ENCODE measurements at places on chromosomes 13 and 19. TPM values are rescaled to one million over a fixed set of nuclear protein-coding genes. Genes with fewer than 3 reads are reported as not detected.

PRR22 gene
- not detected for total RNA-seq

CDC34 gene
- 83.1 TPM for total RNA-seq

MCEMP1 gene
- 0.96 TPM for total RNA-seq

PSG1 gene
- total RNA-seq = 0.12 TPM

IRGC gene
- total RNA-seq = not detected

SPACA6 gene
- total RNA-seq = 13.5 TPM

LHFPL6 gene
- 40.2 TPM for total RNA-seq

GAS6 gene
- 178 TPM for total RNA-seq

SIAH3 gene
- not detected for total RNA-seq

DNA sequence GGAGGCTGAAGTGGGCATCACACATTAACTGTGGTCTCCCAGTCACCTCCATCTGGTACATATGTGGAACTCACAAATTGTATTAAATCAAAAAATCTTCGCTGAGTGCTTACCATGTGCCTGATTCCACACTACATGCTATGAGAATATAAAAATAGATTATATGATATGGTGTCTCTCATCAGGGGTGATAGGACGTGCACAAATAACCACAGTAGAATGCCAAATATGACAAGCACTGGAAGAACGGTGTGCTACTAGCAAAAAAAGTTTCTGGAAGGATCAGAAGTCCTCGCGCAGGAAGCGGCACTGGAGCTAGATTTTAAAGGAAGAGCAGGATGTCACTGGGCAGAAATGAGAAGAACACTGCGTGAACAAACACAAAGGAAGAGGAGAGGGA, 62.3 kb downstream of the TBC1D4 start:
- no peak for ATAC-seq

DNA sequence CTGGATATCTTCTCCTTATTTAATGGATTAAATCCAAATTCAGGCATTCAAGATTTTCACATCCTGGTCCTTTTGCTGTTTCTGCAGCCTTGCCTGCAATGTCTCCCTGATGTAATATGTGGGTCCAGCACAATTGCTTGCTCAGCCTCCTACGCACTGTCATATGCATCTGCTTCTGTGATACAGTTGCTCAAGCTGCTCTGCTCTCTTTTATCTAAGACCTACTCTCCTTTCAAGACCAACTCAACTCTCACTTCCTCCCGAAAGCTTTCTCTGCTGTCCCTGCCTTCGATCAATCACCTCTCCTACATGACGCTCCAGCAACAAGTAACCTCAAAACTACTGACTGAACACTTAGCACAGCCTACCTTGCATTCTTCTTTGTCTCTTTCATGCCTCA, 138.2 kb downstream of the DCLK1 start:
- no peak for ATAC-seq

DNA sequence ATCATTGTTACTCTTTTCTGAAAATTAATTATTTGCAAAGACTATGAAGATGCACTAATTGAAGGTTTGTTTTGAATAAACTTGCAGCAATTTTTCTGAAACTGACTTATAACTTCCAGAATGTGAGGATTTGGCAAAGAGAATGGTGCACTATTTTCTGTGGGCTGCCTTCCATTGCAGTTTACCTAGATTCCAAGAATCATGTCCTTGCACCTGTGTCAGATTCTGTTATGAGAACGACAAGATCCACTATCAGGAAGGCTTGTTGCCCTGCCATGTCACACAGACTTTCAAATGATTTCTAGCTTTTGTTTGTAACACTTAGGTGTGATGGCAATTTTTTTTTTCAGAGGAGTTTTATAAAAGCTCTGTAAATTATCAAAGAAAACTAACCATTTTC, 5.6 kb upstream of the SLAIN1 start:
- ATAC-seq = no peak

GRCh38 chr19:48110350-48110966, at the start of gene PLA2G4C:
Gene PLA2G4C, minus strand, starts transcription at chr19:48110817. Its CDS starts 4,288 bp downstream, at chr19:48106529.
- ATAC-seq = peak; percentile 93

- ATAC-seq = no peak
Measured at GRCh38 chr13:109779876-109780510, 6.4 kb downstream of the IRS2 start.

DNA sequence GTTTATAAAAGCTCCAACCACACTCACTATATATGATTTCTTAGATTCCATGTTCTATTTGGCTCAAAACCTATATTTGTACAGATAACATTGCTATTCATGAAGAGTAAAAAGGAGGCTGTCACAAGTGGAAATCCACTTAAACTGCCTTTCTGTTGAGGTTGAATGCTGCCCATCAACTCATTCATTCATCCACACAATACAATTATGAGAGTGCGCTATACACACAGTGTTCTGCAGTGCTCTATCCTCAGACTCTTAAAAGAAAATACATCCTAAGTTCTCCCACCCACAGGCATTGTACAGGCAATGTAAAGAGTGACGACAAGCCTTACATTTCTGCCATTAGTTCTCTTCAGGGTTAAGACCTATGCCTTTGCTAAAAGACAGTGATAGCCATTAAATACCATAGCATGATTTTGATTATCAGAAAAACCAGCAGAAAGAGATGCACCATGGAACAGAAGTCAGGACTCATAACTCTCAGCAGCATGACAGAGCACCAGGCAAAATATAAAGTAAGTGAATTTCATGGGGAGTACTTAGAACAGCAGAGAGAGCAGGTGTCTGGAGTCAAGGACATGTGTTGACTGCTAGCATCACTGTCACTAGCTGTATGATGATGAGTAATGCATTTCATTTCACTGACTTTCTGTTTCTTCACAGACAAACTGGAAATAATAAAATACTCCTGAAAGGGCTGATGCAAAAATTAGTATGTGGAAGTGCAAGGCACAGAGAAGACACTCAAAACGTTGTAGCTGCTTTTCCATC, 218.0 kb downstream of the RBM26 start:
- ATAC-seq = no peak

GRCh38 chr19:46471116-46471733, at the start of gene PNMA8A:
Gene PNMA8A, minus strand, starts transcription at chr19:46471563. Its CDS starts 528 bp downstream, at chr19:46471035.
- ATAC-seq = peak; percentile 87

- no peak for ATAC-seq
Measured at GRCh38 chr19:48750771-48751504, 1.5 kb downstream of the FUT1 start.

- ATAC-seq = no peak
Measured at GRCh38 chr19:33396701-33397535, 23.4 kb downstream of the CEBPG start.

- ATAC-seq = no peak
Measured at GRCh38 chr13:21932996-21933395, 262.1 kb downstream of the FGF9 start.

GRCh38 chr19:17467471-17468301, 2.6 kb upstream of the SLC27A1 start:
- no peak for ATAC-seq

- ATAC-seq = no peak
Measured at GRCh38 chr13:61954092-61954491, 538.4 kb upstream of the PCDH20 start.

DNA sequence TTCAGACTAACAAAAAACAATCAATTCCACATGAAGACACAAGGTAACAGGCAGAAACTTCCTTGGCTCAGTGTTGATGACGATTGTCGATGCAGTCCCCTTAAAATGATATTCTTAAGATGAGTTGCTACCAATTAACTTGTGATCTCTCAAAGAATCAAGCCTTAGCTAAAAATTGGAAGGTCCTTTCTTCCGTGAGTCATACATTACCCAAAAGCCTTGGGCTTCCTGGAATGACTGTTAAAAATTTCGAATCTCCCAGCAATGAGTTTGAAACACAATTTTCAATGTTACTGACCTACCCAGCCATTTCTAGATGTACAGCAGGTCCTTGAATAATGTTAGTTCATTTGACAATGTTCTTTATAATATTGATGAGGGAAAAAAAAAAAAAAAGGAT, 28.0 kb upstream of the RB1 start:
- no peak for ATAC-seq

DNA sequence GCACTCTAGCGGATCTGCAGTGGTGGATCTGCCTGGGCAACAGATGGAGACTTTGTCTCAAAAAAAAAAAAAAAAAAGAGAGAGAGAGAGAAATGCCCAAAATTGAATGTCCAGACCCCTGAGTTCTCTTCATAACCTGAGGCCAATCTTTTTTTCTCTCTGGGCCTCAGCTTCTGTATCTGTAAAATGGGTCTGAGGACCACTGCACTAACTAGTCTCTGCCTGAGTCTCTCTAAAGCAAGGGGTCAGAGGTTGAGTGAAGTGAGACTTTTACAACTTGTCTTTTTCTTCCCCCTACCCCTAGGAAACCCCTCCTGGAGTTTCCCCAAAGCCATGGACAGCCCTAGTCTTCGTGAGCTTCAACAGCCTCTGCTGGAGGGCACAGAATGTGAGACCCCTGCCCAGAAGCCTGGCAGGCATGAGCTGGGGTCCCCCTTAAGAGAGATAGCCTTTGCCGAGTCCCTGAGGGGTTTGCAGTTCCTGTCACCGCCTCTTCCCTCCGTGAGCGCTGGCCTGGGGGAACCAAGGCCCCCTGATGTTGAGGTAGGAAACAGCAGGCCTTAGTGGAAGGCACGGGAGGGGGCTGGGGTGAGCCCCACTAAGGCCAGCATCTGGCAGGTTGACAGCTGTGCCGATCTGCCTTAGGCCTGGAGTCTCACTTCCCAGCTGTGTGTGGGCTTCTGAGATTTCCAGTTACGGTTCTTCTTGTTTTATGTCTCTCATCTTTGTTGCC, 1.8 kb downstream of the TMEM91 start:
- ATAC-seq = no peak

- peak; percentile 77 for ATAC-seq
Measured at GRCh38 chr19:42313096-42313839, at the start of gene TMEM145. Gene TMEM145, plus strand, starts transcription at chr19:42313309. Its CDS starts 68 bp downstream, at chr19:42313377.

- ATAC-seq = no peak
Measured at GRCh38 chr19:19061506-19061905, 2.3 kb upstream of the SLC25A42 start.

DNA sequence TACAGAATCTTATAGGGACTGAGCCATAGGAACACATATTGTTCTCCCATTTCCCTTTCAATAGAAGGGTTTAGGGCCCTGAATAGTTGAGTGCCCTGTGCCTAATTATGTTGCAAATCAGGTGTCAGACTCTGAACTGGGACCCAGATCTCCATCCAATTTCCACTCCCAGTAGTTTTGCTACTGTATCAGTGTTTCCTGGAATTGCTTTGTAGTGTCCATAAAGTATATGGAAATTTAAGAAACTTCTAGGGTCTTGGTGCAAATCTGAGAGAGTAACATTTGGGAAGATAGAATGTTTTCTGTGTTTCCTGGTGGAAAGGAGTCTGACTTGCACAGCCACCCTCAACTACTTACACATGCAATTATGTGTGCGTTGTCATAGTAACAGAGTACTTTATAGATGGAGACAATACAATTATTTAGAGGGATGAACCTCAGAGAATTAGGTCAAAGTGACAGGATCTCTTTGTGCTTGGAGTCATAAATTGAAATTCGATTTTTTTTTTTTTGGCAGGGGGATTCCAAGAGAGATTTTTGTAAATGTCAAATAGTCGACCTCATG, 646 bp upstream of the SLC10A2 start:
- ATAC-seq = no peak

Measured in gastroesophageal sphincter (tissue), 4 donors.